ENCODE measurements at places on chromosomes 5 and 9.

- no peak for DNase-seq
Measured at GRCh38 chr9:98066235-98066634, 9.7 kb downstream of the NANS start.

DNA sequence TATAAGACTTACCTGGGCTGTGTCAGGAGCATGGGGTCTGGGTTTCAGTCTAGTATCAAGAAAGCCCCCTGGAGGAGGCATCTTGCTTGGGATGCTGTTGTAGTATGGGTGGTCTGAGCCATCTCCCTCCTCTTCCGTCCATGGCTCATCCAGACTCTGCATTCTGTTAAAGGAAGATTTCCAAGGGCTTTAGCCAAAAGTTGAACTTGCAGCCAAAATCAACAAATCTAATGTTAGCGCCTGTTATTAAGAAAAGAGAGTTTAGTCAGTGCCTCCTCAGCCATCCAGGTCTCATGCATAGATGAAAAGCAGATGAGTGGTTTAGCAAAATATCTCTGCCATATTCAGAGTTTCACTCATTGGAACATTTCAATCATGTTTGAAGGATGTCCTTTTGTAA is 55.6 kb downstream of the S1PR3 start:
- no peak for DNase-seq

DNA sequence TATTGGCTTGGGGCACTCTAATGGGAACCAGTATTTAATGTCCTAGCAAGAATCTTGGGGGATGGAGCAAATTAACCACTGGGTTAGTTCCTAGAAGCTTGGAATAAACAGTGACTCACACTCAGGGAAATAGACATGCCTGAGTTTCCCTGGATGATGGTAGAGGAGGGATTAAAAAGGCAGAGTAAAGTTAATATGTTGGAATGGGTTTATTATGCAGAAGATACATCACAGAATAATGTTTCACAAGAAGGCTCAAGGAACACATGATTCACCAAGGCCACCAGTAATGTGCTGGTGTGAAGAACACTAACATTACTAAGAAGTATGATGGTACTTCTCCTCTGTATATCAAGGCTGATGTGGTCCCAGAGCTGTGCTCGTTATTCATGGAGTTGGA is 752.9 kb upstream of the SEMA6A start:
- no peak for DNase-seq

DNA sequence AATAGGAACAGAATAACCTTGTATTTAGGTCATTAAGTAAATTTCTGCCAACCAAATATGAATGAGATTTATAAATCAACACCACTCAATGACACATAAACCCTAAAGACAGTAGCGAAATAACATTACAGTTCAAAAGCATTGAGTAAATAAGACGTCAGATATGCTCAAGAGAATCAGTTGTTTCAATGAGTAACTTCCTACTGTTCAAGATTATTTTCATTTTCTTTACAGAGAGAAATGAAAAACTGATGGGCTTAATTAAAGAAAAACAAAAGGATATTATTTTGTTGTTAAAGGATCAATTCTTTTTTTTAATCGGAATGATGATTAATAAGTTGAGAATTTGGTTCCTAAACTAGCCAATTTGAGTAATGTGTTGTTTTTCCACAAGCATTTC is 150.1 kb downstream of the BNC2 start:
- no peak for DNase-seq

GRCh38 chr5:149803641-149804468 is 73.7 kb downstream of the PPARGC1B start:
- no peak for DNase-seq

- no peak for DNase-seq
Measured at GRCh38 chr9:35688558-35689541, 875 bp downstream of the TPM2 start.

- no peak for DNase-seq
Measured at GRCh38 chr9:128190516-128191405, 611 bp downstream of the CIZ1 start.

- DNase-seq: no peak
Measured at GRCh38 chr5:26530305-26530704, 508.1 kb downstream of the CDH9 start.

DNA sequence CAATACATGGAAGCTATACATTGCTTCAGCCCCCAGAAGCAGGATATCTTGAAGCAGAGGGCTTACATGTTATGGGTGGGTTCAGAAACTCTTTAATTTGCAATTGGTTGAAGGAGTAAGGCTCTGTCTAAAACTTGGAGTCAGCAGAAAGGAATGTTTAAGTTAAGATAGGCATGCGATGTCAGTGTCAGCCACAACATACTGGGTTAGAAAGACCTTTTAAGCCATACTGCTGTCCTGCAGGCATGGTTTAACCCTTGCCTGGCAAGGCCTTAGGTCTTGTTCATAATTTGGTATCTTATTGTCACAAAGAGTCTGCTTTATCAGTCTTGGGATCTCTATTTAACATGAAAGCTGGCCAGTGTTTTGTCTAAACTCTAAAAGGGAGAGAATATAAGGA is 1619.6 kb upstream of the WWC1 start:
- DNase-seq: no peak

DNA sequence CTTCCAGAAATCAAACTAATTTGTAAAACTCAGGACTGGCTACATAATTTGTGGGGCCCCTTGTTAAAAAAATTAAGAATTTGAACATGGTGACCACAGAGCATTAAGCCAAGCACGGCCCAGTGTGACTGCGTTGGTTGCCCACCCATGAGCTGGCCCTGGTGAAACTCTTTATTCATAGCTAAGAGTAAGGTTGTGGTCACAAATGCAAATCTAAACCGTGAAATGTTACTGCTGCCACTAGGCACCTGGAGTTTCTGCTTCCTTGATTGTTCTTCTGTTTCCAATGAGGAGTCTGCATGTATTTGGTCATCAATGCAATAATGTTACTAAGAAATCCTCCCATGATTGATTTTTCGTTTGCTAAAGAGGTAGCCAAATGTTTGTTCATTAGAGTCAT is 4.2 kb downstream of the GCNT1 start:
- DNase-seq: no peak

DNA sequence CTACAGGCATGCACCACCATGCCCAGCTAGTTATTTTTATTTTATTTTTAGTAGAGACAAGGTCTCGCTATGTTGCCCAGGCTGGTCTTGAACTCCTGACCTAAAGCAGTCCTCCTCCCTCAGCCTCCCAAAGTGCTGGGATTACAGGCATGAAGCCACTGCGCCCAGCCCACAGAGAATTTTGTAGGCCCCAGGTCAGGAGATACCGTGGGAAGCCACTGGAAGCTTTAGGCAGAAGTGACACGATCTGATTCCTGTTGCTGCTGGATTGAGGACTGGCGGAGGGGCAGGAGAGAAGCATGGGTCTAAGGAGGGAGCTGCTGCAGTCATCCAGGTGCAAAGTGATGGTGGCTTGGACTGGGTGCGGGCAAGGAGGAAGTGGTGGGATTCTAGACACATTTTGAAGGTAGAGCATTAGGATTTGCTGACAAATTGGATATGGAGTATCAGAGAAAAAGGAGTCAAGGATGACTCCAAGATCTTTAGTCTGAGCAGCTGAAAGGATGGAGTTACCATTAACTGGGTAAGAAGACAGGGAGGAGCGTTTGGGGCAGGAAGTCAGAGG is 20.7 kb downstream of the TCF7 start:
- DNase-seq: no peak

- DNase-seq: no peak
Measured at GRCh38 chr9:124654431-124654830, 116.7 kb downstream of the NR6A1 start.

GRCh38 chr5:30804739-30805505 is 388.6 kb upstream of the CDH6 start:
- no peak for DNase-seq

GRCh38 chr9:124282442-124283227 is 24.9 kb downstream of the NEK6 start:
- no peak for DNase-seq

- no peak for DNase-seq
Measured at GRCh38 chr9:744790-745484, 96.6 kb upstream of the DMRT1 start.

GRCh38 chr9:124632077-124632621 is 125.0 kb upstream of the NR5A1 start:
- no peak for DNase-seq

DNA sequence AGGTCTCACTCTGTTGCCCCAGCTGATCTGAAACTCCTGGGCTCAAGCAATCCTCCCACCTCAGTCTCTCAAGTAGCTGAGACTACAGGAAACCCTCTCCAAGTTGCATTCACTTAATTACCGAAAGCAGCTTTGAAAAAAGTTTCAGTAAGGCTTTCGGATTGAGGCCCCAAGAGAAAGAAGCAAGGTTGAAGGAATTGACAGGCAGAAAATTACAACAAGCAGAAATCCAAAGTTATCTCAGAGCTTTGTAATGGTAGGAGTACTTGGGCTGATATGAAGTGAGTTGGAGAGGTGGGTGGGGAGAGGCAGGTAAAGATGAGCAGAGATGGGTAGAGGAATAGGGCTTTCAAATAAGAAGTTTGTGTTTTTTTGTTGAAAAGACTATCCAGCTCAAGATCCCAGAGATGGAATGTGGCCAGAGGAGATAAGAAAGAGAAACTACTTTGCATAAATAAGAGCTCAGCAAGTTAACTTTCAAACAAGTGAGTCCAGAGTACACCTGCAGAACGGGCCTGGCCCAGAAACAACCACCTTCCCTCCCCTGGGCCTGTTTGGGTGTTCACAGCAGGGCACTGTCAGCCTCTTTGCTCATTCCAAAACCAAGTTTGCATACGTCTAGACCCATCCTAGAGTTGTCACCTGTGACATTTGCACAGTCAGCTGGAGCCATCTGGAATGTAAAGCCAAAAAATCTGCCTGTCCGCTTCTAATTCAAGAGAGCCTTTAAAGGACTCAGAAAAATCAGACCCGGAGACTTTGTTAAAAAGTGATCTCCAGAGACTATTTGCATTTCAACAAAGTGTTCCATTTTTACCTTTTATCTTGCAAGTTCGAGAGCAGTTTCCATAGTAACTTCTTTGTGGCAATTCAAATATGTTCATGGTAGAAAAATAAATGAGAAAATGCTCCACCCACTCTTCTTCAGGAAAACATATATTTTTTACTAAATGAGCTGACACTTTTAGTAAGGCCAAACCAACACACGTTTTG is 2.2 kb upstream of the CLINT1 start:
- no peak for DNase-seq

GRCh38 chr5:73311291-73312110 is 137.1 kb downstream of the FOXD1 start:
- DNase-seq: peak; percentile 12

DNA sequence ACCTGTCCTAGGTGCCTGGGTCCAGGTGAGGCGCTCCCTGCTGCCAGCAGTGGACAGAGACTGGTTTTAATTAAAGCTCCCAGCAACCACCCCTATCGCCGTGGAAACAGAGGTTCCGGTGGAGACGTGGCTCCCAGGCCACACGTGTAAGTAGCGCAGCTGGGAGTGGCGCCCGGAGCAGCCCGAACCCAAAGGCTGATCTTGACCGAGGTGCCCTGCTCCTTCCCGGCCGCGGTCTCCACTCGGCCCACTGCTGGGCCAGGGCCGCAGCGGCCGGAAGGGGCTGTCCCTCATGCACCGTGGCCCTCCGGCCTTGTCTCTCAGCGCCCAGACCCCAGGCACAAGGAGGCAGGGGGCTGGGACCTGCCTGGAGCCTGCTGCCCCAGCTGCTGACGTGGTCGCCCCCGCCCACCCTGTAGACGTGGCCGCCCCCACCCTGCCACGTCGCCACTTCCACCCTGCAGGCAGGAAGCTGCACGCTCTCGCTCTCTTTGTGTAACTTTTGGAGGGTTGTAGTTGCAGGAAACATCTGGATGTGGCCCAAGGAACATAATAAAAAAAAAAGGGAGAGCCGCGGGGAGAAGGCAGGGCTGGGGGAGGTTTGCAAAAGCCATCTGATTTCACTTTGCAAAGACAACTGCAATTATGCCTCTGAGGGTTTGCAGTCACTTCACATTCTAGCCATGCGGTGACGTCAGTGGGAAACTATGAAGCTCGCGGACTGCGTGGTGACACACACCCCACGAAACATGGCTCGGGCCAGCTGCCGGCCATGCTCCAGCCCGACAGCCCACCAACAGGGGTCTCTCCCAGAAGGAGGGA is 129.9 kb downstream of the RXRA start:
- peak; percentile 31 for DNase-seq

DNA sequence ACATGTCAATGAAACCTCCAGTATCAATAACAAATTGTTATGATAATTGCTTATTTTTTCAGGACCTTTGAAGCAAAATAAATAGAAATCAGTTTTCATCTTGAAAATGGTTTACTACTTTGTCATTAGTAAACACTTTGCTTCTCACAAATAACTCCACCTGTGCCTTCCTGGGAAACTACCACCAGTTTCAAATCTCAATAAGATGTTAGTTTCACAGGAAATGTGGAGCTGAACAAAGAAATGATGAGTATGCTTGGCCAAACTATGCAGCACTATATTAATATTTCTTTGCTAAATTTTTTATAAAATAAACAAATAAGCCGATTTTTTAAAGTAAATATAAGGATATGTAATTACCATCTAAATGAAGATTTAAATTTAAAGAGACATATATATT is 221.5 kb upstream of the HAPLN1 start:
- DNase-seq: no peak

GRCh38 chr9:74499770-74500583 is 2.8 kb downstream of the RORB start:
- no peak for DNase-seq

- no peak for DNase-seq
Measured at GRCh38 chr5:89769975-89770374, 639.6 kb downstream of the CETN3 start.

GRCh38 chr5:37552161-37552560 is 173.0 kb downstream of the WDR70 start:
- no peak for DNase-seq
